Suprapubic skin (tissue), 4 donors: ENCODE measurements at places on chromosomes 13 and 19.
A peak's percentile ranks its signal among the peaks of the same experiment; 100 is the strongest.

GRCh38 chr19:51652266-51652665, 5.6 kb upstream of the SIGLEC14 start:
- no peak overlapping the region for H3K27ac ChIP-seq
- no peak overlapping the region for H3K4me3 ChIP-seq
- DNase-seq: no peak
- peaks cover 19% of the 10 kb centered on the region for H3K27me3 ChIP-seq
- H3K36me3 ChIP-seq: no peaks in the 10 kb centered on the region

GRCh38 chr13:23985060-23985459, 87.8 kb upstream of the C1QTNF9B start:
- H3K36me3 ChIP-seq: no peaks in the 10 kb centered on the region
- H3K27ac ChIP-seq: no peak overlapping the region
- H3K27me3 ChIP-seq: no peaks in the 10 kb centered on the region
- H3K4me3 ChIP-seq: no peak overlapping the region
- no peak for DNase-seq
- H3K4me1 ChIP-seq: peaks cover 23% of the 10 kb centered on the region

GRCh38 chr13:30443957-30444404, 21.7 kb downstream of the UBE2L5 start:
- no peak for DNase-seq
- no peaks in the 10 kb centered on the region for H3K36me3 ChIP-seq
- H3K4me1 ChIP-seq: peaks cover 12% of the 10 kb centered on the region

DNA sequence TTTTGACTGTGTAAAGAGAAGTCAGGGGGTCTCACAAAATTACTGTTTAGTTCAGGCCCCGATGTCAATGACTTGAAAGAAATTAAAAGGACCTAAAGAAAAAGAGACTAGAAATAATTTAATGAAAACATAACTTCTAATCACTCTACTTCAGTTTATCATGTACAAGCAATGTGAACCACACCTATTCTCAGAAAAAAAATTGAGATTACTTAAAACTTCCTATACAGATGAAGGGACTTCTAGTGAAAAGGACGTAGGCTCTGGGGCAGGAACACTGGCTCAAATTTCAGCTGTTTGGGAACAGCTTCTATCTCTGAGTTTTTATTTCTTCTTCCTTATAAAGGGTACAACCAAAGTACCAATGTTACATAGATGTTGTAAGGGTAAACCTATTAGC, 38.0 kb downstream of the TPT1 start:
- H3K27me3 ChIP-seq: peaks cover 3% of the 10 kb centered on the region
- no peak overlapping the region for H3K4me3 ChIP-seq
- no peaks in the 10 kb centered on the region for H3K36me3 ChIP-seq
- H3K4me1 ChIP-seq: no peaks in the 10 kb centered on the region

GRCh38 chr13:51557875-51558612, 26.2 kb upstream of the WDFY2 start:
- DNase-seq: no peak
- H3K4me1 ChIP-seq: peaks cover 33% of the 10 kb centered on the region
- no peaks in the 10 kb centered on the region for H3K36me3 ChIP-seq

DNA sequence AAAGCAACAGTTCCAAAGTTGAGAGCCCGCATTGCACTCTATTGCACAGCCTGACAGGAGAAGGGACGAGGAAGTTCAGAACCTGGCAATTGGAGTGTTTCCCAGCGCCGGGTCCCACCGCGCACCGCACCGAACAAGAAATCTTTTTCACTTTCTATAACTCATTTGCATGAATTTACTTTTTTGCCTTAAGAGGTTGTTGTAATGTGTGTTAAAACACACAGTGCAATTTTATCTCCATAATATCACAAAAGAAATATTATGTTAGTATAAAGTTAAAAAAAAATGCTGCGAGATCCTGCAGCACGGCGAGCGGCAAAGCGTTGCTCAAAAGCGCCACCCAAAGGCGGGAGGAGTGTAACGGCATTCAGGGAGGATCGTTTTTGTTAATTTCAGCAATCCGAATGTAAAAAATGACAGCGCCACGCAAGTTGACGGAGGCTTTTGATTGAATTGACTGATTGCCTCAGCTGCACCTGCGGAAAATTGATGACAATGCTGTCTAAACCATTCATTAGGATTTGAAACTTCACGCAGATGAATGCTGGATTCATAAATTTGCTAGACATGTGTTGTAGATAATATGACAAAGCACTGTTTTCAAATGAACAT, 303.6 kb upstream of the ZNF507 start:
- H3K36me3 ChIP-seq: no peaks in the 10 kb centered on the region
- H3K4me1 ChIP-seq: peaks cover 10% of the 10 kb centered on the region
- H3K4me3 ChIP-seq: peak overlapping the region; percentile 32
- no peak for DNase-seq
- H3K27ac ChIP-seq: no peak overlapping the region
- H3K27me3 ChIP-seq: peaks cover 54% of the 10 kb centered on the region

- peak overlapping the region; percentile 95 for H3K27ac ChIP-seq
- H3K4me3 ChIP-seq: peak overlapping the region; percentile 78
- DNase-seq: no peak
- peaks cover 10% of the 10 kb centered on the region for H3K4me1 ChIP-seq
- no peaks in the 10 kb centered on the region for H3K27me3 ChIP-seq
Measured at GRCh38 chr13:20567881-20568528, 1.0 kb downstream of the IFT88 start.

GRCh38 chr13:44470638-44471562, 97.3 kb downstream of the SERP2 start:
- H3K4me3 ChIP-seq: no peak overlapping the region
- no peaks in the 10 kb centered on the region for H3K27me3 ChIP-seq
- no peak for DNase-seq
- H3K36me3 ChIP-seq: no peaks in the 10 kb centered on the region
- H3K4me1 ChIP-seq: peaks cover 6% of the 10 kb centered on the region
- H3K27ac ChIP-seq: no peak overlapping the region

DNA sequence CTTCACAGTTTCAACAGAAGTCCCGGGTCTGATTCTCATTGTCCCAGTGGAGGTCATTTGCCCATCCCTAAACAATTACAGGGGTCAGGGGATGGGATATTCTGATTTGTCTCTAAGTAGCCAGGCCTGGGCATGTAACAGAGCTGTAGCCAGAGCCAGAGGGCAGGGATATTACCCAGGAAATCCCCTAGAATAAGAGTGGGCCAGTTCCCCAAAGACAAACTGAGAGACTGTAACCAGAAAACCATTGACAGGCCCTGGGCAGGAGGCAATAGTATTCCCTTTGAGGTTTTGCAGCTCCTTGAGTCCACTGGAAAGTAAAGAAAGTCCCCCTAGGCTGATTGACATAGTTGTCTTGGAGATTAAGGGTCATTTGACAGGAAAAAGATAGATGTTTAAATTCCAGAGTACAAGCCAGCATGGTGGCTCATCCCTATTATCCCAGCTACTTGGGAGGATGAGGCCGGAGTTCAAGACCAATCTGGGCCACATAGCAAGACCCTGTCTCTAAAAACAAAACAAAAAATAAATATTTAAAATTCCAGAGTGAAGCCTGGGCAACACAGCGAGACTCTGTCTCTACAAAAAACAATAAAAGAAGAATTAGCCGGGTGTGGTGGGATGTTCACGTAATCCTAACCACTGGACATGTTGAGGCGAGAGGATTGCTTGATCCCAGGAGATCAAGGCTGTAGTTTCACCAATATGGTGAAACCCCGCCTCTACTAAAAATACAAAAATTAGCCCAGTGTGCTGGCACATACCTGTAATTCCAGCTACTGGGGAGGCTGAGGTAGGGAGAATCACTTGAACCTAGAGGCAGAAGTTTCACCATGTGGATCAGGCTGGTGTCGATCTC, 1.9 kb upstream of the SDHAF1 start:
- no peak overlapping the region for H3K27ac ChIP-seq
- DNase-seq: no peak
- peaks cover 9% of the 10 kb centered on the region for H3K27me3 ChIP-seq
- H3K36me3 ChIP-seq: peaks cover 2% of the 10 kb centered on the region
- H3K4me1 ChIP-seq: peaks cover 30% of the 10 kb centered on the region

DNA sequence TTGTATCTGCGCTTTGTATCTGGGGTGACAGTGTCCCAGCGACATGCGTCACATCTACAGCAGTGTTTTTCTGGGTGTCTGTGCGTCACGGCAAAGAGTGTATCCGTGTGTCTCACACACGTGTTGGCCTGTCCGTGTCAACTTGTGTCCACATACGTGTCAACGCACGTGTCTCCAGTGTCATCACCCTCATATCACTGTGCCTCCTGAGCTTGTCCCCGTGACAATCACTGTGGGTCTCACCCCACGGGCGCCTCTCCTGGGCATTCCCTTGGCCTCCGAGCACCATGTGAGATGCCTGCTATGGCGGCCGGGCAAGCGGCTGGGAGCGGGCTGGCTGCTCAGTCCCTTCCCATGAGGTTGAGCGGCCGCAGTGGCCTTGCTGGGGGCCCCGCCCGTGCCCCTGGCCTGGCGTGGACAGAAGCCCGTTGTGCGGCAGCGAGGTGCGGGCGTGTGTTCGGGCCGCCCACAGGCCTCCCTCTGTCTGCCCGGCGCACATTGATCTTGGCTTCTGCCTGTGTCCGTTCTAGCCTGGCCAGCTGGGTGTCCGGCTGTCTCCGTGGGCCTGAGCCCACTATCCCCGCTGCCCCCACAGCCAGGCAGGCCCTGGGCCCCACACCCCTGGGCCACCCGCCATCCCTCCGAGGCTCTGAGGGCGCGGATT, 6.4 kb downstream of the NFIX start:
- peak overlapping the region; percentile 42 for H3K4me3 ChIP-seq
- no peaks in the 10 kb centered on the region for H3K27me3 ChIP-seq
- no peak for DNase-seq

- no peak overlapping the region for H3K4me3 ChIP-seq
- H3K36me3 ChIP-seq: peaks cover 57% of the 10 kb centered on the region
- DNase-seq: no peak
- no peak overlapping the region for H3K27ac ChIP-seq
- H3K4me1 ChIP-seq: peaks cover 41% of the 10 kb centered on the region
Measured at GRCh38 chr19:8487137-8487851, 15.1 kb downstream of the PRAM1 start.

DNA sequence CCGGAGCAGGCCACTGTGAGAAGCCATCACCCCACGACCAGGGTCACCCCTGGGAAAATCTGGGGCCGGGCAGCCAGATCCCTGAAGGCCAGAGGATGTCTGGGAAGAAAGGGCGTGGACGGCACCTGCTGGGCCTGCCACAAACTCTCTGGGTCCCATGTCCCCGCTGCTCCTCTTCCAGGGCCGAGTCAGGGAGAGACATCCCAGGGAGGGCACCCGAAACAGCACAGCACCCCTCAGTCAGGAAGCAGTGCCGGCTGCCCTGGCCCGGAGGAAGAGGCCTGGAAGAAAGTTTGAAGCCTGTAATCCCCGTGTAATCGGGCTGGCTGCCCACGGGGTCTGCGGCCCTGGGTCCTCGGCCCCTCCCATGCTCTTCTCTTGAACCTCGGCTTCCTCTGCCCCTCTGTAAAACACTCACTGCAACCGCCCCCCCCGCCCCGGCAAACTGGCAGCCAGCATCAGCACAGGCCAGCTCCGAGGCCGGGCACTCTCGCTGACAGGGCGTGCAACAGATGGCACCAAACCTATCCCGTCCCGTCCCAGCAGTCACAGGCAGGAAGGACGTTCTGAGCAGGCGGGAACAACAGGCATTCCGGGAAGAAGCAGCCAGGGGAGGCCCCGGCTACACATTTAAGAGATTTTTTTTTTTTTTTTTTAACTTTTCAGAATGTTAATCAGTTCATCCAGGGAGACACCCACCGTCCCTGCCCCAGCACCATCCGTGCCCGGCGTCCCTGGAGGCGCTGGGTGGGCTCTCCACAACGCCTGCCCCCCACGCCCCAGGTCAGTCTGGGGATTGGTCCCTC, 1.5 kb downstream of the SBNO2 start:
- H3K27me3 ChIP-seq: no peaks in the 10 kb centered on the region
- H3K36me3 ChIP-seq: peaks cover 4% of the 10 kb centered on the region
- H3K27ac ChIP-seq: peak overlapping the region; percentile 98
- H3K4me3 ChIP-seq: peak overlapping the region; percentile 91

DNA sequence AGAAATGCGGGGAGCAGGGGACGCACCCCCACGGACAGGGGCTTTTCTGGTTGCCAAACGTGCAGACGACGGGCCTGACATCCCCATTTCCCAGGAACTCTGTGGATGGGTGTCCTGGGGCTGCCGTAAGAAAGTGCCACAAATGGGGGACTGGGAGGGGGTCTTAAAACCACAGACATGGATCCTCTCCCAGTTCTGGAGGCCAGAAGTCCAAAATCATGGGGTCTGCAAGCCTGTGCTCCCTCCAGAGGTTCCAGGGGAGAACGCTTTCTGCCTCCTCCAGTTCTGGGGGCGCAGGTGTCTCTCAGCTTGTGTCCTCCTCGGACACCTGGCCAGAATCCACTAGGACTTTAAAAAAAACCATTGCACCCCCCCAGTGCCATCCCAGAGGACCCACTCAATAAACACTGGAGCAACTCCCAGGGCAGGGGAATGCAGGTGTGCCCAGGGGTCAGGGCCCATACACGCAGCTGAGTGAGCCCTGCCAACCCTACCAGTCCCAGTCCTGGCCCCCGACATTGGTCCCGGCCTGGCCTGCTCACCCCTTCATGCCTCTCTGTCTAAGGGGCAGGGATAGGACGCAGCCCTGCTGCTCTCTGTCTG, 103.9 kb downstream of the GADD45B start:
- no peaks in the 10 kb centered on the region for H3K36me3 ChIP-seq
- H3K27ac ChIP-seq: peak overlapping the region; percentile 82
- peaks cover 49% of the 10 kb centered on the region for H3K4me1 ChIP-seq
- peak overlapping the region; percentile 50 for H3K4me3 ChIP-seq
- H3K27me3 ChIP-seq: no peaks in the 10 kb centered on the region
